ENCODE measurements at places on chromosomes 11 and 22.

DNA sequence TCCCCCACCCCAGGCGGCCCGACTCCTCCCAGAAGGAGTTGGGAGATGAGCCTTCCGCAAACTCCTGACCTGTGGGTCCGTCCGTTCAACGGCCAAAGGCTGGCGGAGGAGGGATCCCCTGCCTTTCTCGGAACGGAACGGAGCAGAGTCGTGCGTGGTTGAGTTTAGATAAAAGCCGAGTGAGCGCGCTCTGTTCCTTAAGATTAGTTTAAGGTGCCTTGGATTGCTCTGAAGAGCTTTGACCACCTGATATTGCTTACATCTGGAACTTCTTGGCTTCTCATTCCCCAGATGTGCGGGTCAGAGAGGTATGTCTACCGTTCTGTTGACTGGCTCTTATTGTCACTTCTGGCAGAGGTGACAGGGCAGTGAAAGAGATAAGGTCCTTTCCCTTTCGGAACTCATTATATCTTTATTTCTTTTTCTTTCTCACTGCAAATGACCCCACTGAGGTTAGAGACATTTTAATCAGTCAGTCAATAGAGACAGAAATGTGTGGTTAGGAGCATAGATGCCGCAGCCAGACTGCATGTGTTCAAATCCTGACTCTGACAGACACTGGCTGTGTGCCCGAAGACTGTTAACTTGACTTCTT lies at the start of gene TRIM6:
TSS of gene TRIM6 (plus strand) at position 31 of the 595 bp plus-strand sequence. CDS start at position 292, 261 bp downstream.
- DNase-seq = peak; percentile 10

- DNase-seq = no peak
These were observed 51.7 kb upstream of the LDLRAD3 start for GRCh38 chr11:35892166-35892565.

DNA sequence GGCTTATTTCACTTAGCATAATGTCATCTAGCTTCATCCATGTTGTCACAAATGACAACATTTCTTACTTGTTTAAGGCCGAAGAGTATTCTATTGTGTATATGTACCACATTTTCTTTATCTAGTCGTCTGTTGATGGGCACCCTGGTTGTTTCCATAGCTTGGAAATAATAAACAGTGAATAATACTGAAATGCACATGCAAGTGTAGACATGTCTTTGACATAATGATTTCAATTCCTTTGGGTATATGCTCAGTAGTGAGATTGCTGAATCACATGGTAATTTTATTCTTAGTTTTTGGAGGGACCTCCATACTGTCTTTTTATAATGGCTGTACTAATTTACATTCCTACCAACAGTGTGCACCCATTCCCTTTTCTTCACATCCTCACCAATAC lies 508.0 kb downstream of the NELL1 start:
- DNase-seq = no peak

DNA sequence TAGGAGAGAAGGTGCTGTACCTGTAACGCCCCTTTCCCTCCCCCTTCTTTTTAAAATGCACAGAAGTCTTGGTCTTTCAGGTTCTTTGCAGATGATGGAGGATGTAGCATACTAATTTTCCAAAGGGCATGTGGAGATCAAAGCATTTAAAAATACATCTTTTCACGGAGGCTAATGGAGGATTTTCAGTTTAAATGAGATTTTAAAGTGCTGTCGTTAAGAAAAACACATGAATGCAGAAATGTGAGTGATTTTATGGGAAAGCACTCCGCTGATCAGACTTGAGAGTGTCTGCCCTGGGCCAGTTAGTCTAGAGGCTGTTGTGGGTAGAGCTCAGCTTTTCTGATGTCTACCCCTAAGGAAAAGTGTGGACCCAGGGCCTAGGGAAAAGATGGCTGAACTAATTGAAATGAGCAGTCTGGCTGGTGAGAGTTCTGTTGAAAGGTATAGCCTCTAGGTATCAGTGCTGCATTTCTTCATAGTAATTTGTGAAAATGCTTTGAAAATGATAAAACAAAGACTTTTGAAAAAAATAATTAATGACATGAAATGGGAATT lies 2.5 kb downstream of the AMOTL1 start:
- no peak for DNase-seq

GRCh38 chr22:41885116-41885515 lies 29.8 kb downstream of the SHISA8 start:
- DNase-seq = no peak

- DNase-seq = no peak
These were observed 24.3 kb upstream of the KCNQ1OT1 start for GRCh38 chr11:2724104-2724503.

DNA sequence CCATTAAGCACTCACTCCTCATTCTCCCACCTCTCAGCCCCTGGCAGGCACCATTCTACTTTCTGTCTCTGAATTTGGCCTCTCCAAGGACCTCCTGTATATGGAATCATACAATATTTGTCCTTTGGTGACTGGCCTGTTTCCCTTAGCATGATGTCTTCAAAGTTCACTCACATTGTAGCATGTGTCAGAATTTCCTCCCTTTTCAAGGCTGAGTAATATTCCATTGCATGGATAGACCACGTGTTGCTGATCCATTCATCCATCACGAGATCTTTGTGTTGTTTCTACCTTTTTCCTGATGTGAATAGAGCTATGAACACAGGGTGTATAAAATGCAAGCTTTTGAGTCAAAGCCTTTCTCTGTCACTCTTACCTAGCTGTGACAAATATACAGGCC lies 11.6 kb downstream of the FADS2 start:
- no peak for DNase-seq

DNA sequence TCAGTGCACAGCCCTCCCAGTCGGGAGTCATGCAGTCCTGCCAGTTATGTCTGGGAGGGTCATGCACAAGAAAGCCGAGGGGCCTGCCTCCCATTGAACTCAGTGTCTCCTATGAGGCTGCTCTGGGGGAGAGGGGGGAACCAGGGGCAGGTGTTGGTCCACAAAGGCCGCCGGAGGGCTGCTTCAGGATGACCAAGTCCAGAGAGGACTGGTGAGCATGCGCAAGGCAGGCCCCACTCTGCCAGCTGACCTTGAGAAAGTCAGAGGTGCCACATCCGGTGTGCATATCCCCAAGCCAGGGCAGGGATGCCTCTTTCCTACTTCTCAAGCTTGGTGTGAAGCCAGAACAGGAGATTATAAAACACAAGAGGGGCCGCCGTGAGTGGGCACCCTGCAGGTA lies 4.4 kb downstream of the SCN4B start:
- no peak for DNase-seq

DNA sequence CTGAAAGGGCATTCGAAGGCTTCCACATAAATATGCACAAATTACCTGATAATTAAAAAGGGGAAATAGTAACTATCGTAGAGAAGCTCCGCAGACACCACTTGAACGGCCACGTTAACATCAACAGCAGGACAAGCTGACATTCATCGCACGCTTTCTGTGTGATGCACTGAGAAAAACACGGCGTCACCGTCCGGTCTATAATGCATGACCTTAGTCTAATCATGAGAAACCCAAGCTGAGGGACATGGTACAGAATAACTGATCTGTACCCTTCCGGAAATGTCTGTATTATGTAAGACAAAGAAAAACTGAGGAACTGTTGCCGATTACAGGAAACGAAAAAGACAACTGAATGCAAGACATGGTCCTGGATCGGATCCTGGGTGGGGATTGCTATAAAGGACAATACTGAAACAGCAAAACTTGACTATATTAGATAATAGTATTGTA lies 678 bp upstream of the RANGAP1 start:
- DNase-seq = peak; percentile 78

DNA sequence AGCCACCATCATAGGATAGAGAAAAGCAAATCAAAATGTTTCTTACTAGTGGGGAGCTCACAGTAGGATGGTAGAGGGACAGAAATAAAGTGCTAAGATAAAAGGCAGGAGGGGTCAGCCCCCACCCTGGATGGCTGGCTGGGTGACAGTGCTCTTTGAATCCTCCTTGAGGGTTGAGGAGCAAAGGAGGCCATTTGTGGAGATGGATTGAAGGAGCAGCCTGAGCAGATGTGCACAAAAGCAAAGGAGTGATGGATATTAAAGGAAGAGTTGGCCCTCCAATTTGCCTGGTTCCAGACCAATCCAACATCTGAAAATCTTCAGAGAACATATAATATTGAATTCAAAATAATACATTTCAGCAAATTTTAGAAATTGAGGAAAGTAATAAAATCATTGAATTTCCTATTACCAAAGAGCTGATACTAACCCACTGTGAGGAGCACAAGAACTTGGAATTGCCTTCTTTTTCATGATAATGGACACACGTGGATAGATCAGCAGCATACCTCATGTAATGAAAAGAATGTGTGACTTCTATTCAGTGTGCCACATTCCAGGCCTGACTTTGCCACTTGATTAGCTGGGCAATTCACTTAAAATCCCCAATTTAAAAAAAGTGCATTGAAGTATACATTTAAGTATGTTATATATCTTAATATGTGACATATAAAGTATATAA lies 287.0 kb downstream of the FAT3 start:
- no peak for DNase-seq

GRCh38 chr11:45801723-45802315 lies 3.1 kb upstream of the SLC35C1 start:
- DNase-seq = no peak

DNA sequence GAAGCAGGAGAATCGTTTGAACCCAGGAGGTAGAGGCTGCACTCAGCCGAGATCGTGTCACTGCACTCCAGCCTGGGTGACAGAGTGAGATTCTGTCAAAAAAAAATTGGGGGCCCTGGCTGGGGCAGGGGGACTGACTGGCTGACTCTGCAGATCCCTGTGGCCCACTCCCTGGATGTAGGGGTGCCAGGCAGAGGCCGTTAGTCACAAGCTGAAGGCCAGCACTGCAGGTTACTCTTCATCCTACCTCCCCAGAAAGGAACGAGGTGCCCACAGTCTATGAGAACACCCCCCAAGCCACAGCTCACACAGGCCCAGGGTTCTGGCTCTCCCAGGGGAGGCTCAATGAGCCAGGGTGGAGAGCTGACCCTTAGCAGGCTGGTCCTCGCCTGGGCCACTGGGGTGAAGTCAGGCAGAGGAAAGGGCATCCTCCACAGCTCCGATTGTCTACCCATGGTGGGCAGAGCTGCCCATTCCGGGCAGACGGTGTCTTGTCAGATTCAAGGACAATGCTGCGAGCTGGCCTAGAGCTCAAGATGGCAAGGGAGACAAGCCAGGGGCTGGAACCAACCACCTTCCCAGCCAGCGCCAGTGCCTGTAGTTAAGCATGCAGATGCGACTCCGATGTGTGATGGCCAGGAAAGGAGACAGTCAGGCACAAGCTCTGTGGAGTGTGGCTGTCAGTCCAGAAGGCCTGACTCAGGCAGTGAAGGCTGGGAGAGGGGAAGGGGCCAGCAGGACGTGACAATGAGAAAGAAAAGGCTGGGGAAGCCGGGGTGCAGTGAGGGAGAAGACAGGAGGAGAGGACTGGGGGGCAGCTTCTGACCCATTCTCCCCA lies 12.4 kb downstream of the C11orf24 start:
- DNase-seq = no peak

GRCh38 chr11:59689015-59689414 lies 20.2 kb upstream of the PATL1 start:
- DNase-seq = no peak
